ENCODE measurements at places on chromosomes 13 and 19.

DNA sequence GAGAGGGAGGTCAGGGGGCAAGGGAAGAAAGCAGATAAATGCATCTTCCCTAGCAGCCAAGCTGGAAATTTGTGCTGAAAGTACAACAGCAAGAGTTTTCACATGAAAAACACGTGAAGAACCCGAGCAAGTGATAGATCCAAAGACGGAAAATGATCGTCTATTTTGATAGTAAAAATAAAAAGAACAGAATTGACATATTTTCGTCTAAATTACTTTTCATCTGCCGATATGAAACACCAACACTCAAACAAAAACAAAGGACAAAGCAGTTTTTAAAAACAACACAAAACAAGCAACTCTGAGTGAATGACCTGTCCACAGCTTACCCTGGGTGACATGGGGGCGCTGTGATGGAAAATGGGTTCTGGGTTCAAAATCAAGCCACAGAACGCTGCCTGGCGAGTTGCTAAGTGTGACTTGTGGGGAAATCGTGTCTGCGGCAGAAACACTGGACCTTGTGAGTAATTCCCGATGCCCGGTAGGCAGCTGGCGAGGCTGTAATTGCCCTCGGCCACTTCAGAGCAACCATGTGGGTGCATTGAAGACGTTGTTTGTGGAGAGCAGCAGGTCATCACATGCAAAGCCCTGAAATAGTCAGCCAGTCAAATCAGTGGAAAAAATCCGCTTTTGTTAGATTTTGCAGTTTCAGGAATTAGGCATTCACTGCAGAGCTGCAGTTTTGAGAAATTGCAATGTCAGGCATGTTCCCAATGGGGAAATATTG lies 7.4 kb downstream of the SOX1 start:
- no peak for DNase-seq

- DNase-seq, result no peak
Observed at GRCh38 chr13:71880753-71881541, 13.9 kb upstream of the DACH1 start.

DNA sequence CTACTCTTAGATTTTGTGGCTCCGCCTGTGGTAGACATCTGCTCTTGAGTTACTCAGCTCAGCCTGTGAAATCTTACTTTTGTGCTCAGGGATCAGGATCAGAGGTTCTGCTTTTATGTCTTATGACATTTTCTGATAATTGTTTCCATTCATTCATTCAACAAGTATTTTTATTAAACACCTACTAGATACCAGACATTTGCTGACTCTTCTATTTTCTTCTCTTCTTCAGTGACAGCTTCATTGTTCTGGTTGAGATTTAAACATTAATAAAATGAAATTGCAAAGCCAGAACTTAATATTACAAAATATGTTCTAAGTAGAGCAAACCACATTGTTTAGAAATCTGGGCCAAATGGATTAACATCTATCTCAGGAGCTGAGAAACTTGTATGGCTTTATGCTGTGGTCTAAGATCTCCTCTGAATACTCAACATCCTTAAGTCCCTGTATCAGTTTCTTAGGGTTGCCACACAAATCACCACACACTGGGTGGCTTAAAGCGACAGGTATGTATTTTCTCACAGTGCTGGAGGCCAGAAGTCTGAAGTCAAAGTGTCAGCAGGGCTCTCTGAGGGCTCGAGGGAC lies 15.8 kb upstream of the MICU2 start:
- no peak for DNase-seq

DNA sequence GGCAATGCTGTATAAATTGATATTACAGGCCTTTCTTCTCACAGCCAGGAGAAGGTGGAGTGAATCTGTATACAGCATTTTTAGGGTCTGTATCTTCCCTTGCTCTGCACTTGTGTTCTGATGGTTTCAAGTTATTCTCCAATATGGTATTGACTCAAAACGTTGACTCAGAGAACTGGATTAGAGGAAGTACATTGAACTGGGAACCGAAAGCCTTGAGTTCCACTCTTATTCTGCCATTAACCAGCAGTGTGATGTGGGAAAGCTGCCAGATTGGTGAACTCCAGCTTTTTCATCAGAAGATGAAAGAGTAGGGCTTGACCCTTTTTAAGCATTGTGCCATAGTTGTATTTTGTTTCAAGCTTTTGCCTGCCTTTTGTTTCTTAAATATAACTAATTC lies 167.7 kb downstream of the SPRY2 start:
- DNase-seq, result no peak

DNA sequence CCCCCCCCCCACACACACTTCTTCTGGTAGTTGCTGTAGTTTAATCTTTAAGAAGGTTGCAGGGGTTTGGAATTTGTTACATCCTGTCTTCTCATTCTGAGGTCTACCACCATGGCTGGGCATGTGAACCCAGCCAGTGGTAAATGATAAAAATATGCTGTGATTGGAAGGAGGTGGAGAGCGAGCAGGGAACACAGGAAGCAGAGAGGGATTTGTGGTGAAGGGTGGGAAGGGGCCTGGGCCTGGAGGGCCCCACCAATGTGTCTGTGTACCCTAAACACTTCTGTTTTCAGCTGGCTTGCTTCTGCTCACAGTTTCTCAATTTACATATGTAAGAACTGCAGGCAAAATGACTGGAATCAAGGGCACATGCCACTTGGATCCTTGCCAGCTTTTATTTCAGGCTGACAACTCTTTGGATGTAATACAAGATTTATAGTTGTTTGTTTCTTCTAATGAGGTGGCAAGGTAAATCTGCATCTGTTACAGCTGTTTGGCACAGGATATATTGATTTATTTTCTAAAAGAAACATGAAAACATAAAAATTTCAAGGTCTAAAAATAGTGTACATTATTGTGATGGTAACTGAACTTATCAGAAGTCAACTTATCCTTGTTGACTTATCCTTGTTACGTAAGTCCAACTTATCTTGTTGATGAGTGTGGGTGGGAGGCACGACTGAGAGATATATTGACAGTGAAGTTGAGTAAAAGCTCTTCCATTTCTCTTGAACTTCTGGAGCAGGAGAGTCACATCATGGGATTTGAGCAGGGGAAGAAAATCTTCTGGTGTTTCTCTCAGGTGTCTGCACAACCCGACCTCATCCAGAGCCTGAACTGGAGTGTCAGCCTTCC lies 313.2 kb downstream of the SHISA2 start:
- no peak for DNase-seq

- no peak for DNase-seq
Observed at GRCh38 chr19:17020823-17021222, 5.8 kb downstream of the CPAMD8 start.

DNA sequence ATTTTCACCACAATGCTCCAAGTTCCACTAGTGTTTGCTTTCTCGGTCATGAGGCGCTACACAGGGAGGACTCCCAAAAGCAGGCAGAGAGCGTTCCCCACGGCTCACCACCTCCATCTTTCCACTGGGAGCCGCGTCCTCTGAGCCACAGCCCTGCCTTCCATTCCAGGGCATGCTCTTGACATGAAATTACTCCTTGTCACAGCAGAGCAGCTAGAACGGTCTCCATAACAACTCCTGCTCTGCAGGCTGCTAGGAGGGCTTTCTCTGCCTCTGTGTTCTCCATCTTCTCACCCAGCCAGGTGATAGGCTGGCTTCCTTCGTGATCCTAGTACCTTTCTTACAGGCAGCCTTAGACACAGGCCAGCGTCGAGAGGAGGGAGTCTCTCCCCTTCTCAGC lies 171.8 kb upstream of the UBL3 start:
- no peak for DNase-seq

DNA sequence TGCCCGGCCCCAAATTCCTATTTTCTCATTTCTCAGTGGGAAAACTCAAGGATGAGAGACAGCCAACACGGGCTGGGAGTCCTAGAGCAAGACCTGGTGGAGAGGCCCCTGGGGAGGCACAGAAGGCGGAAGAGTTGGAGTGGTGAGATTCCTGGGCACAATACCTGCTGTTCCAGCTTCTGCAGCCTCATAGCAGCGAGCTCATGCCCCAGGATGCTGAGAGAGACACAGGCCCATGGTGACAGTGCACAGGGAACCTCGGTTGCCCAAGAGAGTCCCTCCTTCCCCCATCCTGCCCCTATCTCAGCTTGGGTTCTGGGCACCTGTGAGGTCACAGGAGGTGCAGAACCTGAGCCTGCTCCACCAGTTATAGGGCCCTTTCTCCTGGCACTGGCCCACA lies 1.4 kb downstream of the TULP2 start:
- no peak for DNase-seq
